ENCODE measurements at places on chromosomes 5 and 9.
A peak's percentile ranks its signal among the peaks of the same experiment; 100 is the strongest.

DNA sequence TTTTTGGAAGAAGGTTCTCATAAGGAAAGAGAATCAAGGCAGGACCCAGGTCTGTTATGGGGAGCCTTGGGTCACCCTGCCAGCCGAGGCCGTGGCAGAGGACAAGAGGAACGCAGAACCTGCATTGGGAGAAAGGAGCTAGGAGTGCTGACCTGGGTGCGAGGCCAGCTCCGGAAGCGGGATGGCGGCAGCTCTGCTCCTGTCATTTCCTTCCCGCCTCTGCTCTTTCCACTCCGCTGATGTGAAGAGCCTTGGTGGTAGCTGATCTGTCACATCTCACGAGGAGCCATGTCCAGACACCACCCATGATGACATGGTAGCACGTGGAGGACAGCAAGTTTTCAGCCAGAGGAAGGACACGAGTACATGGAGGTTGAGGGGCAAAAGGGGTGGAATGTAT is 109.5 kb upstream of the COL5A1 start:
- DNase-seq, result no peak

DNA sequence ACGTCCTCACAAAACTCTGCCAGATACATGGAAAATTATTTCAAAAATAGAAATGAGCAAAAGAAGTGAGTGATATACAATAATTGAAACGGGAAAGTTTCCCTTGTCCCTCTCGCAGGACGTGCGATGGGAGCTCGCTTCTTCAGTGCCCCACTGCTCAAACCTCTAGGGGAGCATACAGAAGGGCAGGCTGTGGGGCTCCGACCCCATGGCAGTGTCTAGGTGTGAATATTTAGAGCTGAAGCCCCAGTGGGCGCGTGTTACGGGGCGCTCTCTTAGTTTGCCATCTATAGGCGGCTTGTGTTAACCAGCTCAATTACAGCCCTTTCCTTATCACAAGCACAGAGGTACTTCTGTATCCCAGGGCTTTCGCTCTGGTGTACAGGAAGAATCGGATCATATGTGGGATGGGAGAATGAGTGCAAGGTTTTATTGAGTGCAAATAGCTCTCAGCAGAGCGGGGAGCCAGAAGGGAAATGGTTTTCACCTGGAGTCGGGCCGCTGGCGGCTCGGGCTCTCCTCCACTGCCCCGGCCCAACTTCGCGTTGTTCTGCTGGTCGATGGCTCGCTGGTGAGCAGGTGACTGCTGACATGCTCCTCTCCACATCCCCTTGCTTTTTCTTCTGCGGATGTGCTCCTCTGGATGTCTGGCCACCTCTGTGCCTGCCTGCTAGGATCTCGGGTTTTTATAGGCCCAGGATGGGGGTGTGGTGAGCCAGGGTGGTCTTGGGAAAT is 334.0 kb upstream of the PTPRD start:
- no peak for DNase-seq

- no peak for DNase-seq
Observed at GRCh38 chr5:131999441-132000240, 11.8 kb downstream of the ACSL6 start.

DNA sequence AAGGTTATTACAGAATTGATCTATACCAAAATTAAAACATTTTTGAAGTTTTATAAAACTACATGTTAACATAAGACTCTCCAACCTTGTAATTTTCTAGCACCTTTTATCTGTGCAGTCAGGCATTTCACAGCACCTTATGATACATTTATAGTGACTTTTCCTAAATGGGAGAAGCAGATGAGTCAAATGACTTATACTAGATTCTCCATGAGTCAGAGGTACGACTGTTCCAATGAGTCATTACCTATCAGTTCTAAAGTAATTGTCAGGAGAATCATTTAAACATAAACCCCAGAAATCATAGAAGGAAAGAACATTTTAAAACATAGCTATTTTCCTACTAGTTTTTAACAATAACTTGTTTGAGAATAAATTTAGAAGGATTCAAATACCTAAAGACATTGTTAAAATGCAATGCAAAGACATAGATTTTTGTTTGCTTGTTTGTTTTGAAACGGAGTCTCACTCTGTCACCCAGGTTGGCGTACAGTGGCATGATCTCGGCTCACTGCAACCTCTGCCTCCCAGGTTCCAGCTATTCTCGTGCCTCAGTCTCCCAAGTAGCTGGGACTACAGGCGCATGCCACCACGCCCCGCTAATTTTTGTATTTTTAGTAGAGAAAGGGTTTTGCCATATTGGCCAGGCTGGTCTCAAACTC is 34.7 kb upstream of the DMXL1 start:
- DNase-seq, result no peak

- peak; percentile 27 for DNase-seq
Observed at GRCh38 chr9:133991214-133991921, 756 bp downstream of the VAV2 start.

GRCh38 chr5:81146031-81146430 is 87.1 kb upstream of the CKMT2 start:
- no peak for DNase-seq

- DNase-seq, result no peak
Observed at GRCh38 chr9:32707326-32707725, 71.9 kb upstream of the TAF1L start.

DNA sequence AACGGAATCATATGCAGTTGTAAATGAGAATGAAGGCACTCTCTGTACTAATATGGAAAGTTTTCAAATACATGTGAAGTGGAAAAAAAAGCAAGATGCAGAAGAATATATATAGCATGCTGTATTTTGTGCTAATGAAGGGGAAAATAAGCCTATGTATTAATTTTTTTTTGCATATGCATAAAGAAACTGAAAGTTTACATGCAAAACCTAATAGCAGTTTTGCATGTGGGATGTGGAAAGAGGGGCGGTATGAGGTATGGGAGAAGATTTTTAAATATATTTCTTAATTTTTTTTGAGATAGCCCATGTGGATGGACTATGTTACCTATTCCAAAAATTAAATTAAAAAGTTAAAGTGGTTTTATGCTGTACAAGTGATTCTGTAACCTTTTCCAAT is 83.7 kb upstream of the IL12B start:
- DNase-seq, result no peak

DNA sequence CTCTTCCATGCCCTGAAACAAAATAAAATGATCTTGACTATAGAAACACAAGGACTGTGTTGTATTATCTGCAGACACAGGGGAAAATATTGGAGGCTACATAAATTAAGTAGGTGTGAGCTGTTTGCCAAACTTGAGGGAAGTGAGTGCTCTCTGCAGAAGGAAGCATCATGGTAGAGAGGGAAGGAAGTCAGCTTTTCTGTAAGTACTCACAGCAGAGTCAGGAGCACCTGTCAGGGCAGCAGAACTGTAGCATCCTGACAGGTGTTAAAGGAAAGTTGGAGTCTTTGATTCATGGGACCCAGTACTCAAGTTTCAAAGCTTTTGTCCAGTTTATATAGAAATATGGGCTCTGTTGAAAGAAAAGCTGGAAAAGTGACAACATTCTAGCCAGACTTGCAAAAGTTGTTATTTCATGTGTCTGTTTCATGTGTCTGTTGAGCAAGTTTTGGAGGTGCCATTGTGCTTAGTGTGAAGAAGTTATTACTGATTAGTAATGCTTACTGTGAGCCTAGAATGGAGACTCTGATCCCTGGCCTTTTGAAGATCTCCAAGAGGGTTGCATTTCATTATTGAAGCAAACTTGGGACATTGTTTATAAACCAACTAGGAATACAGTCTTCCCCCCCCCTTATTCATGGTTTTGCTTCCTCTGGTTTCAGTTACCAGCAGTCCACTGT is 194.7 kb downstream of the SPATA31D1 start:
- DNase-seq, result no peak

- DNase-seq, result no peak
Observed at GRCh38 chr5:61612431-61612830, 280.4 kb downstream of the ZSWIM6 start.

- DNase-seq, result peak; percentile 63
Observed at GRCh38 chr5:181241393-181241975, 2.2 kb downstream of the RACK1 start.

DNA sequence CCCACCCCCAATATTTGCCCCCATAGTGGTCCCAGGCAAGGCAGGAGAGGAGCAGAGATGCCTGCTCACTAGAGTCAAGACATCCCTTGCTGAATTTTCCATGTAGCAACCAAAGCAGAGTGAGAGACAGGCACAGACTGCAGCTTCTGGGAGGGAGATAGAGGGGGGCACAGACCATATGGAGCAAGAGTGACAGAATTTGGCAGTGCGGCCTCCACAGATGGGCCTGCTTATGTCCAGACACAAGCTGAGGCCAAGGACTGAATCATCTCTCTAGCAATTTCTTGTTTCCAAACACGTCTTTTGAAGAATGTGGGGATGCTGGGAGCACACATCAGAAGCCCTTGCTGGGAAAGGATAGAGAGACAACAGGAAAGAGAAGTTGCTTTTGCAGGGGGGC is 53.0 kb upstream of the ALDH1B1 start:
- DNase-seq, result no peak

GRCh38 chr5:173396311-173396993 is 68.2 kb upstream of the STC2 start:
- no peak for DNase-seq

GRCh38 chr9:132498531-132499210 is 83.7 kb upstream of the BARHL1 start:
- DNase-seq, result no peak

DNA sequence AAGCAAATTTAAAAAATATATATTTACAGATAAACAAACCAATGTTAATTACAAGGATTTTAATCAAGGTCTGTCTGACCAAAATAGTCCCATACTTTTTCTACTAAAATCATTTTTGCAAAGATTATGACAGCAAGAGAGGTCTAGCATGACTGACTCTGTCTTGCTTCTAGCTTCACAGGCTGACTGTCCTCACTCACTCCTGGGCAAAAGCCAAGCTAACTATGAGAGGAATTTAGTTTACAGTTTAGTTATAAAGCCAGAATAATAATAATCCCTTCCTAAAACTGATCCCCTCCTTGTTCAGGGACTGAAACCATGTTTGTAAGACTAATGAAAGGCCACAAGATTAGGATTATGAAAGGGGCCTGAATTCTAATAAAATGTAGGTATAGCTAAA is 45.5 kb upstream of the HMGCS1 start:
- no peak for DNase-seq

DNA sequence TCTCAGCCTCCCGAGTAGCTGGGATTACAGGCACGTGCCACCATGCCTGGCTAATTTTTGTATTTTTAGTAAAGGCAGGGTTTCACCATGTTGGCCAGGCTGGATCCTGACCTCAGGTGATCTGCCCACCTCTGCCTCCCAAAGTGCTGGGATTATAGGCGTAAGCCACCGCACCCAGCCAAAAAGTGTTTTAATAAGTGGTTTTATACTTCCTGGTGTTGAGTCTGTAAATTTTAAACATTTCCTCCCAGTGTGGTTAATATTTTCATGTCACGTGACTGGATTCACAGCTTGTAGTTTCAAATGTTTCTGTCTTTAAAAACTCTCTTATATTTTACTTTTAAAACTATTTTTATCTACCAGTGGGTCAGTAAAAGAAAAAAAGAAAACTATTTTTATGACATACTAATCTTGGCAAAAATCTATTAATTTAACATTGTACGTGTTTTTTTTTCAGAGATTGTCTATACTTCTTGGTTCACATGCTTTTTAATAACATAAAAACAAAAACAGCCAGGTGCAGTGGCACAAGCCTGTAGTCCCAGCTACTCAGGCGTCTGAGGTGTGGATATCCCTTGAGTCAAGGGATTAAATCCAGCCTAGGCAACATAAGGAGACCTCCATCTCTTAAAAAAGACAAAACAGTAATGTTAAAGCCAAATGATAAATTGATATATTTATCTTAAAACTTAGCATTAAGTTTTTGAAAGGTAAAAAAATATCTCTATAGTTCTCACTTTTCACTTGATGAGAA is 117.1 kb downstream of the DMXL1 start:
- no peak for DNase-seq

GRCh38 chr5:44266882-44267576 is 122.2 kb downstream of the FGF10 start:
- DNase-seq, result no peak

DNA sequence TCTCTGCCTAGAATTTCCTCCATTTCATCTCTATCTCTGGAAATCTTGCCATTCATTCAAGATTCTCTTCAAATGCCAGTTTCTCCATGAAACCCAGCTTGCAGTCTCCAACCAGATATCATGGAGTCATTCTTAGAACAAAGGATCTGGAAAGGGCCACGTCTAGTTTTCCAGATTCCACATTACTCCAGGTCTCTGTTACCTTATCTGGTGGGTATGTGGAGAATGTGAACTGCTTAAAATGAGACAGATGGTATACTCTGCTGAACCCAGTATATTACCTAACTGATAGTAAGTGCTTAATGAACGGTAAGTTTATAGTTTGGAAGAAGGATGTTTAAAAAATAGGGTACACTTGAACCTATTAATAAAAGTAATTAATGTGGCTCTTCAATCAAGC is 52.3 kb upstream of the ZSWIM6 start:
- DNase-seq, result no peak

DNA sequence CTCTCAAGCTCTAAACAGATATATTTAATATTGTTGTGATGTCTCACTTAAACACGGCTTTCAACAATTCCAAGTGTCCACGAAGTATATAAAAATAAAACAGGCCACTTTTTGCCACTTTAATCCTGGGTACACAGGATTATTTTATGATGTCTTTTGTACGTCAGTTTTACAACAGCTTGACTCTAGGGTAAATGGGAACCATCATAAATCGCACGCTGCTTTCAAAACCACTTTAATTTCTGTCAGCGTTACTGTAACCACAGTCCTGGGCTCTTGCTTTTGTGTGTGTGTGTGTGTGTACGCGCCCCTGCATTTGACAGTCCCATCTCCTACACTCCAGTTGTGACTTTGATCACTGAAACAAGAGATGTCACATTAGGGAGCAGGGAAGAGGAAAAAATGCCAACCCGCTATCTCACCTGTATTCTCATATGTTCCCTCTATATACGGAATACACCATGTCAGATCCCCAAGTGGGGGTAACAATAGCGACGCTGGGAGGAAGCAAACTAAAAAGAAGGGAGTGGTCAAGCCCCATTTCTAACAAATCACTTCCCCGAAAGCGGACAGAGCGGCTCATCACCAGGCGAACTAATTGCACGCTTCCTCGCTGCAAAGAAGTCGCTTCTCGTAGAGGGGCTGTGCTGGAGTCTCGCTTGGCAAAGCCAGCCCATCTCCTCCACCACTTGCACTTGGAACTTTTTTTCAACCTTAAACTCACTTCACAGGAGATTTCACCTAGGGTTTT is 1.2 kb downstream of the BNC2 start:
- no peak for DNase-seq

DNA sequence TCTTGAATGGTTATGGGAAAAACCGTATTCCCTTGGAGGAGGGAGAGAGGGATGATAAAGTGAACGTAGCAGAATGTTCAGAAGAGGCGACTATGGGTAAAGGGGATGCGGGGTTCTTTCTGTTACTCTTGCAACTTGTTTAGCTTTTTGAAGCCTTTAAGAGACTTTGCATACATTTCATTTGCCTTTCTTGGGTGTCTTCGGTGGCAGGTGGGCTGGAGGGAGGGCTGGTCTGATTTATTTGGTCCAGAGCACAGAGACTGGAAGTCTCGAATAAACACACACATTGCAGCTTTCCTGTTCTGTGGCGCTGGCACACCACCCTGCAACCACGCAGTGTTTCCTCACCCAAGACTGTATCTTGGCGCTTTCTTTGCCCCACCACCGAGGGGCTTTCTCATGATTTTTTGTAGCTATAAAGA is 23.2 kb downstream of the TTF1 start:
- DNase-seq, result no peak

- DNase-seq, result no peak
Observed at GRCh38 chr9:99485459-99485858, 263.4 kb downstream of the SEC61B start.

Data from stimulated activated naive CD8-positive, alpha-beta T cell treated with anti-CD3 and anti-CD28 coated beads, Interleukin-15, Interleukin-2, amounts not matched to agents 100 U/mL and 50 U/mL, for 24 hours (primary cell).